Activated T-cell treated with anti-CD3 and anti-CD28 coated beads for 24 hours (primary cell): ENCODE measurements at places on chromosomes 4 and X.

DNA sequence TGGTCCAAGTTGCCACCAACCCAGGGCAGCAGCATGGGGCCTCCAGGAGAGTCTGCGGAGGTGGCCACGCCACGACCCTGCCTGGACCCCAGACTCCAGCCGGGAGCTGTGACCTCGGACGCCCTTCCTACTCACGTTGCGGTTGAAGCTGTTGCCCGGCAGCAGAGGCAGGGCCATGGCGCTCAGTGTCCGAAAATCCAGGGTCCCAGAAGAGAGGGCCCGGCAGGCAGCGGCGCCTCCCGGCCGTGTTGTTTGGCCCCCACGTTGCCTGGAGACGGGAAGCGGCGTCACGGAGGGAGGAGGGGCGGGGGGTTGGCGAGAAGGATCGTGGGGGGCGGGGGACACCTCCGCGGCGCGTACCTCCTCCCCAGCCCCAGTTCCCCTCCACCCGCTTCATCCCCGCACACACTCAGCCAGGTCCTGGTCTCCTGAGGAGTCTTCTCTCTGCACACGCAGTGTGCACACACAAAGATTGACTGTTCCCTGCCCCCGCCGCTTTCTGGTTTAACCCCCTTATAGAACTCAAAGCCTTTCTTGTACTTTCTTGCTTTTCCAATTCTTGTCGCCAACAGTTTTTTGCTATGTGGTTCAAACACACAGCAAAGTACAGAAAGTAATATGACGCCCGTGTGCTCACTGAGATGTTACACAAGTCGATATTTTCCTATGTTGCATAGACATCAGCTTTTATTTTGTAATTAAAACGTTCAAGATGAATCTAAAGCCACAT is at the start of gene EFHC2:
TSS of gene EFHC2 (minus strand) at position 261 of the 730 bp plus-strand sequence. CDS start at position 177, 84 bp downstream.
- DNase-seq, result peak; percentile 15

DNA sequence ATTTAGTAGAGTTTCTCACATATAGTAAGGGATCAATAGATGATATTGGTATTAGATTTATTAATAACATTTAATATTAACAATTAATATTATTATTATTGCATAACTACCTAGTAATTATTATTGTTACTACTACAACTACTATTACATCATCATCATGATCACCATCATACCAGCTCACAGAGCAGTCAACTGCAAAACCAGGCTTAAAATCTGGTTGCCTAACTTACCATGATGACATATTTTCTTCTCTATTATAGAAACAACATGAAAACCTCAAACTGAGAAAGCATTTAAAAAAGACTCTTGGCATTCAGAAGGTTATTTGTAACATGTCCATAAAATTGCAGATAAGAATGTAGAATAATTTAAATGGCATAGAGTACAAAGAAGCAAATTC is 247.0 kb upstream of the TTC29 start:
- DNase-seq, result no peak

DNA sequence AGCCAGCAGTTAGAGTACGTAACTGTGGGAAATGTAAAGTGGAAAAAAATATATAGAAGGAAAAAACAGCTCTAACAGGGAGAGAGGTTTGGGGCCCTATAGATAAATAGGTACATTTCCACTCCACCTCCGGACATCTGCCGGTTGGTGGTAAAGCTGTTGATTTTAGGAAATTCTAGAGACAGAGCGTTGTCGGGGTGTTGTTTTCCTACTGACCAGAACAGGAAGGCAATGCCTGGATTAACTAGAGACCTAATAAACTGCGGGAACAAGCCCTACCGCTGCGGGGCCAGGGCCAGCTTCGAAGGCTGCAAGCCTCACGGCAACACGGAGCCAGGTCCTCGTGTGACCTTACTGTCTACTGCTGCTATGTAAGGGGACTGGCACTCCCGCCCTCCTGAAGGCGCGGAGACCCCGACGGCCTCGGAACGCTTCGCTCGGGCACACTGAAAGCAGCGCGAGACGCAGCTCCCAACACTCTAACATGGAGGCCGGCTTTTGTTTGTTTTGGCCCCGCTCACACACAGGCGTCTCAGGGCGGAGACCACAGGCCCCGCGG is 702 bp upstream of the CDKN2AIP start:
- DNase-seq, result peak; percentile 19

DNA sequence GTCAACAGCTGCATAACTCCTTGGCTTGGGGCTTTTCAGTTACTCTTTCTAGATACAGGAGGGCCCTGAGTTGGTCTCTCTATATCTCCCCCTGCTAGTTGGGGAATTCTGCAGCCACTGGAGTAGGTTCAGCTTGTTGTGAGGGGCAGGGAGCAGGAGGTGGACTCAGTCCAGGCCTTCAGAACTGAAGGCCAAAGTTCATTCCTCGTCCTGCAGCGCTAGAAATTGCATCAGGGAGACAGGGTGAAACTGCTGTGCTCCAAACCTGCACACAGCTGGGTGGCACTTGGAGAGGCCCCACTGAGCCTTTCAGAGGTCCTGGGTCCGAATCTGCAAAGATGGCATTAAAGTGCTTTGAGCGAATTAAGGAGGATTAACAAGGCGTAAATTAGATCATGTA is 24.9 kb upstream of the TRIM60 start:
- DNase-seq, result no peak

GRCh38 chr4:66045913-66046312 is 375.6 kb upstream of the EPHA5 start:
- DNase-seq, result no peak

DNA sequence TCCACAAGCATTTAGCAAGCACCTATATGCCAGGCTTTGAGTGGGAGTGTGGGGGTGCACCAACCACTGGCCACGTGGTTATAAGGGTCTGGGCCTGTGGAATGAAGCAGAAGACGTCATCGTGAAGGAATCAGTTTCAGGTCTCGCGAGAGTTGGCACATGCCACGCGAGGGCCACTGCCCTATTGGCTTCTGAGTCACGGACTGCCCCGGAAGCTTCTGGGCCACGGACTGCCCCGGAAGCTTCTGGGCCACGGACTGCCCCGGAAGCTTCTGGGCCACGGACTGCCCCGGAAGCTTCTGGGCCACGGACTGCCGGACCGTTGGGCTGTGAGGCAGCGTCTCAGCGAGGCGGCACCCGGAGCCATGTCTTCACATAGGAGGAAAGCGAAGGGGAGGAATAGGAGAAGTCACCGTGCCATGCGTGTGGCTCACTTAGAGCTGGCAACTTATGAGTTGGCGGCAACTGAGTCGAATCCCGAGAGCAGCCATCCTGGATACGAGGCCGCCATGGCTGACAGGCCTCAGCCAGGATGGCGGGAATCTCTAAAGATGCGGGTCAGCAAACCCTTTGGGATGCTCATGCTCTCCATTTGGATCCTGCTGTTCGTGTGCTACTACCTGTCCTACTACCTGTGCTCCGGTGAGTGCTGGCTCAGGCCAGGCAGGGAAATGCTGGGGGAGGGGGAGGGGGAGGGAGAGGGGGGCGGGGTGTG is at the start of gene FMR1NB:
TSS of gene FMR1NB (plus strand) at position 300 of the 715 bp plus-strand sequence. CDS start at position 366, 66 bp downstream.
- no peak for DNase-seq

DNA sequence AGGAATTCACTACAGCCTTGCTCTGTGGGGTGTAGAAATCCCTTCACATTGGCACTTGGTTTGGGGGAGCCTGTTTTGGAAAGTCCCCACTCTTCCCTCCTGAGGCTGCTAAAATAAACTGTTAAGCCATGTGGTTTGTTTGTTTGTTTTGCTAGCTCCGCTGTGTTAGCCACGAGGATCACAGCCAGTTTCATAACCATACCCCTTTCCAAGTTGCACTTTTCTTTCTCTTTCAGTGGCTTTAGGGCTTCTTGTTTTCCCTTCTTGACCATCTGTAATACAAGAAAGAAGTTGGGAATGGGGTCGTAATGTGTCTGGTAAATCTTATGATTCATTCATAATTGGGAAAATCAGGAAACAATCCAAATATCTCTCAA is 24.8 kb upstream of the UXT start:
- DNase-seq, result no peak

GRCh38 chr4:14994242-14994641 is 8.0 kb upstream of the CPEB2 start:
- no peak for DNase-seq

GRCh38 chr4:68245594-68245993 is at the start of gene TMPRSS11B:
Gene TMPRSS11B, minus strand, starts transcription at chr4:68245694. Its CDS starts 136 bp downstream, at chr4:68245558.
- no peak for DNase-seq

DNA sequence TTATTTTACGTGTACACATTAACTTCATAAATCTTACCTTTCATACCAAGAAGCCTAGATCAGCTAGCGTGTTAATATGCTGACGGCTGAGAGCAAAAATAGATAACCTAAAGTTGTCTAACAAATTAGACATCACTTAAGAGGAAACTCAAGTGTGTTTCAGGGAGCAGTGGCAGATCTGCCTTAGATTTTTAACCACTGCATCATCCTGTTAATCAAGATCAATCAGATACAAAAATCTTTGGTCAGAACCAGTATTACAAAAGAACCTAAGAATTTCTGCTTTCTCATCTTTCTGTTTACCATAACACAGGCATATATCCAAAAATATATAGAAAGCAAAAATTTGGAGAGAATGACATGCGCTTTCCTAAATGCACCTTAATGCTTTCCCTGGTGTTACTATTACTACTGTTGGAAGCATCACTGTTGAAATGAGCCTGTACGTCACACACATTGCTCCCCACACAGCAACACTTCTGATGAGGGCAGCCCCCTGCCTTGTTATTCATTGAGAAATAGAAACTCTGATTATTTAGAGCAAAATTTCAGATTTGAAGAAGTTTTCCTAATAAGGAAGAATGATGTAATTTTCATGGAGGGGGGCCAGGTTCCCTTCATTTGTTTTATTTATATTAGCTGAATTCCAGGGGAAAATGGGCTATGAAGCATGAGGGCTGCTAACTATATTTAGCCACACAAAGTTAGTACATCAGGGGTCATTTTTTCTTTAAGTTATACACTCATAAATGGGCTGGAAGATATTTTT is 152.3 kb downstream of the CBR4 start:
- no peak for DNase-seq

GRCh38 chrX:110003167-110004156 is 548 bp downstream of the TMEM164 start:
- DNase-seq, result no peak

- no peak for DNase-seq
Observed at GRCh38 chr4:44670506-44671199, 7.6 kb upstream of the GUF1 start.

- DNase-seq, result no peak
Observed at GRCh38 chrX:68419975-68420374, 13.3 kb downstream of the OPHN1 start.

- DNase-seq, result no peak
Observed at GRCh38 chr4:71209161-71209560, 129.7 kb upstream of the SLC4A4 start.

DNA sequence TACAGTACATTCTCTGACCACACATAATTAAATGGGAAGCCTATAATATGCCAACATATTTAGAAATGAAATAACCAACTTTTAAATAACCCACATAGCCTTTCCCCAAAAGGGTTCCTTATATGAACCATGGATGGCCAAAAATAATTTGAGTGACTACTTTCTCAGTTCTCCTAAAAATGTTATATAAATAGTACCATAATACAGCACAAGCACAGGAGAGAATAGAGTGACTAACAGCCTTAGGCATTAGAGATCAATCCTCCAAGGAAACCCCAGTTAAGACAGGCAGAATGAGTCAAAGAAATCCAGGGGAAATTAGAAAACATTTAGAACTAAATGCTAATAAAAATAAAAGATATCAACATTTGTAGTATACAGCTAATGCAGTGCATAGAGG is 50.2 kb downstream of the ANKRD17 start:
- DNase-seq, result no peak

GRCh38 chr4:85861064-85861765 is 386.3 kb downstream of the ARHGAP24 start:
- DNase-seq, result no peak

DNA sequence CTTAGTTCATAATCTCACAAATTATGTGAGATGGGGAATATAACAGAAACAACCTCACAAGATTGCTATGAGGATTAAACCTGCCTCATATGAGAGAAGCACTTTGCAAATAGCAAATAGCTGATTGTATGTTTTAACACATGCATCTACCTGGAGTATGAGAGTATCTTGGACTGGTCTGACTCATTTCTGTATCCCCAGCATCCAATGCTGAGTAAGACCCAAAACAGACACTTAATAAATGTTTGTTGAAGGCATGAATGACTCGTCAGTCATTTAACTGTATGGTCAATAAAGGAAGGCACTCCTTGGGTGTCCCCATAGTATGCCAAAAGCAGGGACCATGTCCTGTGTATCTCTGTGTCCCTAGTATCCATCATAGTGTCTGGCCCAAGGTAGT is 350.9 kb upstream of the F9 start:
- no peak for DNase-seq

DNA sequence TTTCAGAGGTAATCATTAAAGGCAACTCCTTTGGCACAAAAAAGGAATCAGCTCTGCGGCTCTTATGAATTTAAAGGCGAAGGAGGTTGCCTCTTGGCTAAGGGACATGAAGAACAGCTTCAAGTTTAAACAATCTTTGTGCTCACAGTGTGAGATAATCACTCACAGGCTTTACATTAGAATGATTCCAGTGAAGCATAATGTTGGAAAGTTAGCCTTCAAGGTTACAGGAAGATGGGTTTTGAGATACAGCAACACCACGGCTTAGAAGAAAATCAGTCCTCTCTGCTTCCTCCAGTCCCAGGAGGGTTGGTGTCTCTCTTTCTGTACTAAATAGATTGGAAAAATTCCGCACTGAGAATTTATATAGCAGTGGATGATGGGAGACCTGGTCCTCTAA is 11.6 kb upstream of the SCD5 start:
- DNase-seq, result no peak

DNA sequence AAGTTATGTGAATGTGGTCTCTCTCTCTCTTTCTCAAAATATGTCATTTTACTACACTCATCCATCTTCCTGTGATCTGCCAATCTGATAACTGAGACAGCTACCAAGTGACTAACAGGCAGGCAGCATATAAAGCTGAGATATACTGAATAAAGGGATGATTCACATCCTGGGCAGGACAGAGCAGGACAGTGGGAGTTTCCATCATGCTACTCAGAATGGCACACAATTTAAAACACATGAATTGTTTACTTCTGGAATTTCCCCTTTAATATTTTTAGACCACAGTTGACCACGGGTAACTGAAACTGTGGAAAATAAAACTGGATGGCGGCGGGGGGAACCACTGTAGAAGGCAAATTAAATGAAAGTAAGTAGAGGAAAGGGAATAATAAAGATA is 58.6 kb upstream of the DCTD start:
- no peak for DNase-seq
